Left ventricle myocardium superior (tissue), 1 donor: ENCODE measurements at places on chromosomes 6 and 20.

DNA sequence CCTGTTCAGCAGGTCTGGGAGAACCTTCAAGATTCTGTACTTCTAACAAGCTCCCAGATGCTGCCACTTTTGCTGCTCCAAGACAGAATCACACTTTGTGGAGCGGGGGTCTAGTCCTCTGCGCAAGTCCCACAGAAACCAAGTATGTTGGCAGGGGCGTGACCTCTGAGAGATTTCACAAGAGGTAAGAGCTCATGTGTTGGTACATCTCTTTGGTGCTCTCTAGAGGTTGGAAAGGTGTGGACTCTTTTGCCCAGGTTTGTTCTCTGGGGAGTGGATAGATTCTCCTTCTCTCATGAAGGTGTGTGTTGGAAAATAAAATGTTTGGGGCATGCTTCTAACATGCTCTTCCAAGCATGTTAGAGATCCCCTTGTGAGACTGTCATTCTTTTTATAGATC lies 340.9 kb upstream of the IRAK1BP1 start:
- no peak for DNase-seq

- no peak for DNase-seq
These were observed 9.1 kb upstream of the MAP1LC3A start for GRCh38 chr20:34549291-34549928.

DNA sequence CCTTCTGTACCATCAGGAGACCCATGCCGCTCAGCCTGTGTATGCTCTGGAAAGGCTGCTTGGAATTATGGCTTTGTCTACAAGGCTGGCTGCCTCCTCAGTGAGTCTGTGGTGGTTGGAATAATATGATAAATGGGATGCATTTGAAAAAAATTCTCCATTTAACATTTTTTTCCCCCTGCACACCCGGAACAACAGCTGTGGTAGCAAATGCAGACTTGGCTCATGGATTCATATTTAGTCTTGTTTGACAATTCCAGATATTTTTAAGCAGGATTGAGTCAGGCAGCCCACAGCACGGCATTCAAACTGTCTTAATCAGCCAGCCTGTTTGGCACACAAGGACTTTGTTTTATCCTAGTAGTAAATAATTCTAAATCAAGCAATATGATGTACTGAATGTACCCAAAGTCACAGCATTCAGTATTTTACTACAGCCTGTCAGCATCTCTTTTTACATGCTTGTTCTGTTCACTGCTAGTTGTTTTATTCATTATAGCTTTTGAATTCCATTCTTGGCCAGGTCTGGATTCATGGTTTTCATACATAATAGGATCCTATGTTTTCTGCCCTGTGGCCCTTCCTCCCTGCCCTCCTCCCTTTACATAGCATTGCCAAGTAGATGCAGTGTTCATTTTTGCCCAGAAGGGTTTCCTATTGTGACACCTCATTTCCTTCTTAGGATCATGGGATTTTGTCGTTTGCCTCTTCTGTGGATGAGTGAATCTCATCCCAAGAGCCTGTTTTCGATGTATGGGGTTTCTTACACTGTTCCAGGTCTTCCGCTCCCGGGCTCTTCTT lies 68.1 kb downstream of the LRRC1 start:
- DNase-seq: no peak

DNA sequence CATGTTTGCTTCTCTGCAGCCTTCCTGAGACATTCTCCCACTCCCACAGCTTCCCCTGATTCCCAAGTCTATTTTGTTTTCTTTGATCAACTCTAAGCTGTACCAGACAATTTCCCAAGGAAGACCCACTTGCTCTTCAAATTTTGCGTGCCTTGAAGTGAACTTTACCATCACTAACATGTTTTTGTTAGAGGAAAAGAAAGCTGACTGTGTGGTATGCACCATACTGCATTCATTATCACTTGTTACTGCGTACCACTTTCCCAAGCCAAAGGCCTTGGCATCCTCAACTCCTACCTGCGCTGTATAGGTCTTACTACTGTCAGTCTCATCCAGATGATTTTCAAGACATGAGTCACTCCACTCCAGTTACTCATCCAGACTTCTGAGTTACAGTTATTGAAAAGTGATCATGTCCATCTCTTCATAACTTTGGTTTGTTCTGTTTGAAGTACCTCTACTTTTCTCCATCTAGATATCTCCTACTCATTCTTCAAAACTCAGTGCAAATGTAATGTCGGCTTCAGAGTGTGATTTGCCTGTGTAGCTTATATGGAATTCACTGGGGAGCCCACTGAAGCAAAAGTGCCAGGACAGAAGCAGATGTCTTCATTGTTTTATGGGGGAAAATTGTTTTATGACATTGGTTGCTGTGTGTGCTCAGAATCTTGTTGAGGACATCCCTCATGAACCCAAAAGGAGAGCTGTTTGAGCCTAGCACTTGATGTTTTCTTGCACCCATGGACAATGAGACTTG lies 5.2 kb downstream of the RPS12 start:
- no peak for DNase-seq

- DNase-seq: no peak
These were observed 40.6 kb downstream of the NINL start for GRCh38 chr20:25544734-25545133.

DNA sequence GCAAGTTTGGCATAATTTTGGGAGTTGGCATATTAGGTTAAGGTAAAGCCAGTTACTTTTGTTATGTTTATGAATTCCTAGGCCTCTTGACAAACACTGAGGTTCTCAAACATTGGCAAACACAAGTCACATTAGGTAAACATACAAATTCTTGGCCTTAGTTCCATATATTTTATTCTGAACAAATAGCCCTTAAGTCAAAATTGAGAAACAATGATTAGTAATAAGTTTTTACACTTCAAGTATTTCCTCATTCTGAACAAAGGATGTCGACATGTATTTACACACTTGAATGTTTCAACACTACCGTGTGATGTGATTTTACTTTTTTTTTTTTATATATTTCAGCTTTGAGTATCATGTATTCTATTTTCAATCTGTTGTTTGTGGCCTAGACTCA lies 3.8 kb upstream of the ECHDC1 start:
- no peak for DNase-seq

DNA sequence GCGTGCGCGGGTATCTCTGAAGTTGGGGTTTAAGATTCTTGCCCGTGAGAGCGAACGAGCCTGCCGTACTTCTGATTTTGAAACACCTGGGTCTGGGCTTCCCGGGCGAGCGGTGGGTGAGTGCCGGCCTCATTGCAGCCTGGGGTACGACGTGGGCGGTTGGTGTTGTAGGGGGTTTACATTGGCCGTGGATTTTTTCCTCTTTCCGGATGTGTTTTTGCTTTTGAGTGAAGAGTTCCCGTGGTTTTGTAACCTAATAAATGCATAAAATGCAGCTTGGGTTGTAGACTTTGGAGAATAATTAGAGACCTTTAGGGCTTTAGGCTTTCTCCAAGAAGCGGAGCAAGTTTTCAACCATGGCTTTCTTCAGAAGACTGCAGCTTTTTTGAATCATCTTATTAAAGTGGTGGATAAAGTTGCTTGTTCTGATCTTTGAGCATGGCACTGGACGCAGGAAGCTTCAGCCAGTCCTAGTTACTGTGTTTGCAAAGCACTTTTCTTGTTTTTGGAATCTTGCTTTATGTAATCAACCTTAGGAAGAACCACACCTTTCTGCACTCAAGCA lies 314 bp downstream of the FARS2 start:
- DNase-seq: no peak

DNA sequence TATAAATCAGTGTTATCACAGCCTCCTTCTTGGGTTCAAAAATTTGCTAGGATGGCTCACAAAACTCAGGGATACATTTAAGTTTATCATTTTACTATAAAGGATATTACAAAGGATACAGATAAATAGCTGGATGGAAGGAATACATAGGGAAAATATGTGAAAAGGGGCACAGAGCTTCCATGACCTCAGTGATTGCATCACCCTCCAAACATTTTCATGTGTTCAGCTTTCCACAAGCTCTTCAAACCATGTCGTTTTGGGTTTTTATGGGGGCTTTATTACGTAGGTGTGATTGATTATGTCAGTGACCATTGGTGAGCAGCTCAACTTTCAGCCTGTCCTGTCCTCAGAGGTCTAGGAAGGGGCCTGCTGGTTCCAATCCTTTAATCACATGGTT lies 68.0 kb downstream of the CYB5R4 start:
- DNase-seq: no peak

- no peak for DNase-seq
These were observed 172.3 kb downstream of the OGFRL1 start for GRCh38 chr6:71460933-71461332.

DNA sequence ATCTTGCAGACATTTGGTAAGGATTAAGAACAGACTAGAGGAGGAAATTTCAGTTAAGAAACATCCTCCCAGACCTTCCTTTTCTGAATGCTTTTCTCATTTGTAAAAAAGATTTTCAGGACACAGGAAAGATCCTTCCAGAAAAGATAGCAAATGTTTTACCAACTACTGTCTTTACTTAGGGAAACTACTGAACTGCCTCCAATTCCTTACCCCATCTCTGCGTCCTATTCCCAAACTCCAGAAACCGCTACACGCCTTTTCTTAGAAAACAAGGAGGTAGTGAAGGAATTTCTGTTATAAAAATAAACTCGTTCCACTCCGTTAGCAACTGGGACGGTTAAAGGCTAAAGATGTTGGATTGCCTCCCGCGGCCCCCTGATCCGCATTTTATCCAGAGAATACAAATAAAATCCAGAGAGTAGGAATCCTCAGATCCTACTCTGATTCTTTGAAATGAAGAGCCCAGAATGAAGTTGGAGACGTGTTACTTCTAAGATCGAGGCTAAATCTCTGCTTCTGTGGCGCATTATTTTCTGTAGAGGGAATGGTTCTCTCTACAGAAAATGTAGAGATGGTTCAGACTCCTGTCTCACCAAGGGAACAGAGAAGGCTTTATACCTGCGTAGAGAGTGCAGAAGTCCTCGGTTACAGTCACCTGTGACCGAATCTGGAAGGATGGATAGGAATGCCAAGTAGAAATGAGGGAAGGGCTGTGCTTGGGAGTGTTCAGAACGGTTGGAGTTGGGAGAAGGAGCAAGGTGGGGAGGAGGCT lies 133.0 kb downstream of the GPX5 start:
- no peak for DNase-seq

DNA sequence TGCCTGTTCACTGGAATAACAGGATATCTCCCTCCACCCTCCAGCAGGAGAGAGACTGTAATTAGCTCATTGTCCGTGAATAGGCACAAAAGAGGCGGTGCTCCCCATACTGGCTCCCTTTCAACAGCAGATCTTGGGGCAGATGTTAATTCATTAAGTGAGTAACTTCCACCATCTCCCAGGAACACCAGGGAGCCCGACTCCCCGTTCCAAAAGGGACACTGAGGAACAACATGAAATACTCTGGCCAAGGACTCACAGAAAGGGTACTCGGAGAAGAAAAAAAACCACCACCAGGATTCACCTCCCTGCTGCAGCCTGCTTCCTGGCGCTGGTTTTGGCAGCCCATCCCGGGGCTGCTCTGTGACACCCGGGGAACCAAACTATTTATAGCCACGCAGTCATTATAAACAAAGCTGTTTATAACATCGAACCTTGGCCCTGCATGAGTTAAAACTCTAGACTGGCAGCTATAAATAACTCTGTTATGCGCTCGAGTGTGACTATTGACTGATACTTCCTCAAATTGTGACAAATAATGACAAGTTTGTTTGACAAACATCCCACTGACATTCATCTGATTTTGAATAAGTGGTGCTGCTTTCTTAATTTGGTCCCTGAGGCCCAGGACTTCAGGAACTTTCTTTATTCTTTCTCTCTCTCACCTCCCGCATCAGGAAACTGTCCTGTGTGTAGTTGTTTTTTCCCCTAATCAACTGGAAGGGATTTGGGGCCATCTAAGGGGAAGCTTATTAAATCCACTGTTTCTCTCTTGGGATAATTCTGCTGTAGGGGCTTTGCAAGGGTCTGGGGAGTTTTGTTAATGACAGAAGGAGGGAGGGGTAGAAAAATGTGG lies 521.6 kb downstream of the CD83 start:
- peak; percentile 80 for DNase-seq

DNA sequence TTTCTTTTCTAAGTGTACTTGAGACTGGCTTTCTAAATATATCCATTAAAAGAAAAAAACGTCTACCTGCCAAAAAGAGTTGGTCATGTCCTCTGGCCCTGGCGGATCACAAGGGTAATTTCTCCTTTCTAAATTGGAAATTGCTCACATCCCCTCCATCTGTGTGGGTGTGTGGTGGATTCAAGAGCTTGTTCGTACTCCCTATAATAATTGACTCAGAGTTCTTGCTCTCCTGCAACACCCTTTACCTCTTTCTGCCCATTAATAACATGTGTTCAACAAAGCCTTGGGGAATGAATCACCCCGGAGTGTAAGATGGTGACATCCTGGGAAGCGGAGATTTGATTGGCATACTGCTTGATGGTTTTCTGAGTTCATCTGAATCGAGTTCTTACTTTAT lies 263.8 kb downstream of the ALDH8A1 start:
- DNase-seq: no peak

DNA sequence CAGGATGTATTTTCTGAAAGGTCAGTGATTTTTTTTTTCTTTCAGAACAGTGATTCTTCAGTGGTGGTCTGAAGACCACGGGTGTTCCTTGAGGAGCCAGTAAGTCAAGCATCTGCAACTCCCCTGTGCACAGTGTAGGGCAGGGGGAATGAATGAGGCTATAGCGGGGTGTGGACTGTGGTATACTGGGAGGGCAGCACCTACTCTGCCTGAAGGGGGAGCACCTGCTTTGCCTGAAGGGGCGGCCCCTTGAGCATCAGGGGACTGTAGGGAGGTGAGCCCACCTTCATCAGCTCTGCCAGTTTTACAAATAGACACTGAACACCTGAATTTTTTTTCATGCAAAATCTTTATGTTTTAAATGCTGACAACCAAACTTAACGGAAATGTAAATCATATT lies 77.5 kb upstream of the RIPOR2 start:
- DNase-seq: no peak

DNA sequence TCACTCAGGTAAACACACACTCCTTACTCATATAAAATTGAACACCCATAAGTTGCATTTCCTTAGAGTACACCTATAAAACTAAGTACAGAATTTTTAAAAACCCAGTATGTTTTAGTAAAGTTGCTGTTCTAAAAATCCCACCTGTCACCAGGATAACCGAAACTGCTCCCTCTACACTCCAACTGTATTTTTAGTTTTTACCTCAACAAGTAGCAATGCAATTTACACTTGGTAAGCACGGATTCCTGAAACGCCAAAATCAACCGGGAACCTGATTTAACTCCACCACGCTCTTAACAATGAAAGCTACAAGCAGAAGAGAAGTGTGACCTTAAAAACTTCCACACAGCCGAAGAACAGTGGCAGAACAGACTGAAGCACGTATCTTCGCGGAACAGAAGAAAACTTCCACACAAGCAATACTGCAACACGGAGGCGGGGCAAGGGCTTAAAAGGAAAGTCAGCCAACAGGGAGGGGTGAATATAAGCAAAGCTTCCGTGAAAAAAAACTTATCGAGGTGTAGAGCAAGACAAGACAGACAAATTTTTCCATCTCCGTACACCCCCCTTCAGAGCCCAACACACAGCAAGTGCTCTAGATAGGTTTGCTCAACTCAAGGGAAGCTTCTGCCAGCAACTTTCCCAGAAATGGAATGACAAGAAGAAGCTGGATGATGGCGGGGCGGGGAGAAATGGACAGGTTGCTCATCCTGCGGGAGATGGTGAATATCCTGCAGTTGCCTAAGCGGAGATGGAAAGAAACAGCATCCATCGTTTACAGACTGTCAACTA lies 1.4 kb downstream of the STAU1 start:
- peak; percentile 46 for DNase-seq
